Activated naive CD4-positive, alpha-beta T cell treated with Interleukin-2 at 50 U/mL for 16 hours (primary cell): ENCODE measurements at places on chromosomes 1 and 21.

DNA sequence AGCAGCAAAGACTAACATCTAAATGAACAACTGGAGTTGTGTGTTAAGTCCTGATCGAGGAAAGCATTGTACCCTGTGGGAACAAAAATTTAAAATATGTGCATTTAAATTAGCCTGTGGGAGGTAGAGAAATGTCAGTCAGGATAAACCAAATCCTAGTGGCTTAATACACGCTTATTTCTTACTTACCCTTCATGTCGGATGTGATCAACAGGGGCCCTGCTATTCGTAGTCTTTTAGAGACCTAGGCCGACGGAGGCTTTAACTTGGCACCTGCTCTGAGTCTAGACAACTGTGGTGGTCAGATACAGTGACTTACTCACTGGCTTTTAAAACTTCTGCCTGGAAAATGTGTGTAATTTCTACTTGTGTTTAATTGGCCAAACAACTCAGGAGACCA lies 10.2 kb downstream of the GSTM3 start:
- DNase-seq: no peak

GRCh38 chr21:30083225-30083945 lies 83.2 kb downstream of the CLDN17 start:
- no peak for DNase-seq

DNA sequence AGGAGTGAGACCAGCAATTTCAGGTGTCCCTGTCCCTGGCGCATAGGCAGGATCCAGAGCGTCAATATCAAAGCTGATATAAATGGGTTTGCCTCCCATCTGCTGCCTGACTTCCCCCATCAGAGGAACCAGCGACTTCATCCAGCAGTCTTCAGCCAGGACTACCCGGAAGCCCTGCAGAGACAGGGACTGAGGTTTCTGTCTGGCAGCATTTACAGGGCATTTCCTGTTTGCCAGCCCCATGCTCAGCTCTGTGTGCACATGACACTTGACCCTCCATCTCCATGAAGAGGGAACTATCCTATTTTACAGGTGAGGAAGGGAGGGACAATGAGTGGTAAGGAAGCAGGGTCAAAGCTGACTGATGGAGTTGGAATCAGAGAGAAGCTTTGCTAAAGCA lies 7.2 kb downstream of the AGMAT start:
- no peak for DNase-seq

DNA sequence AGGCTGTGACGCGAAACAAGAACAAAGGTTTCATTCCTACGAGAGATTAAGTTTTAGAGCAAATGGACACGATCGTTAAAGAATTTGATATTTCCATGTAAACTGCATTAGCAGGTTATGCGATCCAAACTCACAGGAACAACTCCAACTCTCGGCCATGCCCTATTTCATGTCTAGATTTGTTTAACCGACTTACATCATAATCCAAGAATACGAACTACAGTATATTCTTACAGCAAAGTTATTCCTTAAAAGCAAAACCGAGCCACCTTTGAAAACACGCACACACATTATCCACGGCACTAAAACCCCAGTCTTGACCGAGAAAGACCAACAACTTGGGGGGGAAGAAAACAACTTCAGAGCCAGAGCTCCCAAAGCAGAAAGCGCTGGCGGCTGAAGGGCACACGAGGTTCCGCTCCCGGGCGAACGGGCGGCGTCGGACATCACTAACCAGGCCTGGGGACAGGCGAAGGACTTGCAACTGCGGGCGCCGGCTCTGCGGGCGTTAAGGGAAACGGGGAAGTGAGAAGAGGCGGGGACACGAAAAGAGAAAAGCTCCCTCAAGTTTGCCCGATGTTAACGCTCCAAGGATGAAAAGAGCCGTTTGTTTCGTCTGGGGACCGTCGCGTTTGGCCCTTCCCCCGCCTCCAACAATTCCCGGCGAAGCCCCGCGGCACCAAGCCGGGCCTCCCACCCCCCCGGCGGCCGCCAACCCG lies 690 bp downstream of the B3GALNT2 start:
- DNase-seq: no peak

DNA sequence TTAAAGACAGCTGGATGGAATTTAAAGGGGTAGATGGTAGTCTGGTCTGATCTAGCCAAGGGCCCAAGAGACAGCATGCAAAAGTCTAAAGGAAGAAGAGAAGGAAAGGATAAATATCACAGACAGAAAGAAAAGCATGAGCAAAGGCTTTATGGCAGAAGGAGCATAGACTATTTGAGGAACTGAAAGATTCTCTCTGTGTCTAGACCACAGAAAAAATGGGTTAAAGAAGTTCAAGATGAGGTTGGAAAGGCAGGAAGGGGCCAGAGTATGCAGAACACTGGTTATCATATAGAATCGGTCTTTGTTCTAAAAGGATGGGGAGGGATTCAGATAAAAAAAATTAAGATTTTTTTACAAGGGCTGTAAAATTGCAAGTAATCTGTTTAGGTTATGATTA lies 136.8 kb upstream of the SGIP1 start:
- no peak for DNase-seq

- no peak for DNase-seq
These were observed 6.3 kb upstream of the TNNT2 start for GRCh38 chr1:201383647-201384405.

DNA sequence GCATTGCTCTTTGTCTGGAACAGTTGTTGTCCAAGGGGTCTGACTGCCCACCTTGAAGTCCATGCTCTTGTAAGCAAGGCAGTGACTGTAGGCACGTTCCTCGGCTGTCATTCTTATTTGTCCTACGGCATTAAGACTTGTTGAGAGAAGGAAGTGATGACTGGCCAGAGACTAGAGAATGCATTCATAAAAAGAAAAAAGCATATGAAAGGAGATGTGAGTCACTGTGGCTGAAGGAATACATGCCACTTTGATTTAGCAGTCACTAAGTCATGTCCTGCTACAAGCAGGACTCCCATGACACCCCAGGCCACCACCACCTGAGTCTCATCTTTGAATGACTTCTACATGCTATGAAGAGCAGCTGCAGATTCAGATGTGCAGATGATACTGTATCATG lies 50.5 kb downstream of the CNN3 start:
- no peak for DNase-seq

DNA sequence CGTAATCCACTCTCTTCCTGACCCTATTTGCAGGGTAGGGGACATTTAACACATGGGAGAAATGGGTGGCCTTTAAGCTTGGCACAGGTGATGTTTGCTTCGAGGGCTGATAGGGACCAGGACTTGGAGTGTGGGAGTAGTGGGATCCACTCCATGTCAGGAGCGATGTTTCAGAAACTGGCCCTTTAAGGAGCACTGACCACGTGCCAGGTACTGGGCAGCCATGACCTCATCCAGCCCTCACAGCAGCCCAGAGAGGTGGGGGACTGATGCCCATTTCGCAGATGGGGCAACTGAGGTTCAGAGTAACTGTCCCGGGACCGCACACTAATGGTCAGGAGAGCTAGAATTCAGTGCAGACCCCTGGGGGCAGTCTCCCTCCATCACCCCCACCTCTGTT lies 11.4 kb downstream of the PADI3 start:
- DNase-seq: no peak

- DNase-seq: no peak
These were observed 80.0 kb upstream of the C1orf105 start for GRCh38 chr1:172340520-172340919.

GRCh38 chr21:28068455-28069358 lies 924.0 kb downstream of the LTN1 start:
- no peak for DNase-seq
